ENCODE measurements at places on chromosomes 1 and 21. TPM values are rescaled to one million over a fixed set of nuclear protein-coding genes. Genes with fewer than 3 reads are reported as not detected.

DNA sequence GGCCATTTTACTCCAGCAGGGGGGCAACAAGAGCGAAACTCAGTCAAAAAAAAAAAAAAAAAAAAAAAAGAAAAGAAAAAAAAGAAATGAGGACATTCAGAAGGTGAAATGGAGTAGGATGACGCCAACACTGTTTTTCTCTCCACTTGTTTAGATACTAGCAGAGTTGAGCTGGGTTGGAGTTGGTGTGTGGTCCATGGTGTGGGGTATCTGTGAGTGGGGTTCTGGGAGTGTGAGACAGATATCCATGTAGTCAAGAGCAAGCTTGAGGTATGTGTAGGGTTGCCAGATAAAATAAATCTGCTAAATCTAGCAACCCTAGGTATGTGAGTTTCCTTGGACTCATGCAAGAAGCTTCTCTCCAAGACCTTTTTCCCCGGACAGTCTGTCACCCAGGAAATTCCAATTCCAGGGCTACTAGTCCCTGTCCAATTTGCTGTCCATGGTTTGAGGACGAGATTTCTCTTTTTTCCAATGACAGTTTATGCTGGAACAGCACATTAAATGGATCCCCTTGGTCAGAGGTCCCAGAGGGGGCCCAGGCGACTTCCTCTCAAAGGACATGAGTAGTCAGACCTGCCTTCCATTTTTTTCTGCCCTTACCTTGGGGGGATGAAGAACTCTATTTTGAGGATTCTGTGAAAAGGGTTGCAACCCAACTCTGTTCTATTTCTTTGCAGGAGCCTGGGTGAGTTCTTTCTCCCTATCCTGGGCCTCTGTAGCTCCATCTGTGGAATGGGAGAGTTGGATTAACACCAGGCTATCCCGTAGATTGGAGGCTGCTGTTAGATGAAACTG, 2.1 kb upstream of the FOXD2 start:
- H3K36me3 ChIP-seq, result no peaks in the 10 kb centered on the region
- no peak for DNase-seq

DNA sequence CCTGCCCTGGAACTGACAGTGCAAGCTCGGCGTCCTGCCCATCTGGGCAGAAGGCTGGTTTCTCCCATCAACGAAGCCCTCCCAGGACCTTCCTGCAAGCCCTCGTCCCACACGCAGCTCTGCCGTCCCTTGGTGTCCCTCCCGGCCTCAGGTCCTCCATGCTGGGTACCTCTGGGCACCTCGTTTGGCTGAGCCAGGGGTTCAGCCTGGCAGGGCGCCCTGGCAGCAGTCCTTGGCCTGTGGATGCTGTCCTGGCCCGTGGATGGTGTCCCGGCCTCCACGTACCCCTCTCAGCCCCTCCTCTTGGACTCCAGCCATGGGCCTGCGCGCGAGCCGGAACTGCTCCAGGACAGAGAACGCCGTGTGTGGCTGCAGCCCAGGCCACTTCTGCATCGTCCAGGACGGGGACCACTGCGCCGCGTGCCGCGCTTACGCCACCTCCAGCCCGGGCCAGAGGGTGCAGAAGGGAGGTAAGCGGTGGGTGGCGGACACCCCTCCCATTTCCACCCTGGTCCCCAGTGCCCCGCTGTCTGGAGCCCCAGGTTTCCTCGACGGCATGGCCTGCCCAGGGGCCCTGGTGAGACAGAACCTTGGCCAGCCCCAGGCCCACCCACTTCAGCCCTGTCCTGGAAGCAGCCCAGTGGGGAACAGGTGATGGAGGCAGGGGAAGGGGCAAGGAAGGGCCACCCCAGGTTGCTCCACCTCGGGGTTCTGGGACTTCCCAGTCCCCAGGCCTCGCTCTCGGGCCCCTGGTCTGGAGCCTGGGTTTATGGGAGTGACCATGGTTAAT, 3.5 kb downstream of the TNFRSF14 start:
- no peaks in the 10 kb centered on the region for H3K4me1 ChIP-seq
- H3K27me3 ChIP-seq, result no peaks in the 10 kb centered on the region
- DNase-seq, result no peak
- H3K36me3 ChIP-seq, result no peaks in the 10 kb centered on the region

Gene SIK1
- polyA plus RNA-seq, result 48.6 TPM

DNA sequence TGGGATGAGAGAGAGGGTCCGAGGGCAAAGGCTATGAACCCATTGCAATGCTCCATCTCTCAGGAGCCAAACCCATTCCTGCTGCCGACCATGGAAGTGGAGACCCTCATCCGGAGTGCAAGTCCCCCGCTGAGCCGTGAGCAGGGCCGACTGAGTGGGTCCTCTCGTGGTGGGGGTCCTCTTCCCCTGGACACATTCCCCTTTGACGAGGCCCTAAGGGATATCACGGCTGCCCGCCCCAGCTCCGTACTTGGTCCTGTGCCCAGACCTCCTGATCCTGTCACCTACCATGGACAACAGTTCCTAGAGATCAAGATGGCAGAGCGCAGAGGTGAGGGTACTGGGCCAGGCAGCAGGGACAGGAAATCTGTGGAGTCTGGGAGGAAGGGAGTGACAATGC, 11.0 kb downstream of the HYI start:
- H3K27ac ChIP-seq, result no peak overlapping the region
- H3K27me3 ChIP-seq, result no peaks in the 10 kb centered on the region
- H3K4me1 ChIP-seq, result no peaks in the 10 kb centered on the region
- no peak overlapping the region for H3K4me3 ChIP-seq

GRCh38 chr1:208943291-208943690, 640.2 kb upstream of the CAMK1G start:
- H3K4me3 ChIP-seq, result no peak overlapping the region
- H3K4me1 ChIP-seq, result no peaks in the 10 kb centered on the region
- no peak for DNase-seq
- no peak overlapping the region for H3K27ac ChIP-seq
- no peaks in the 10 kb centered on the region for H3K36me3 ChIP-seq
- no peaks in the 10 kb centered on the region for H3K27me3 ChIP-seq

Gene FMO4
- 3.2 TPM for polyA plus RNA-seq

Gene NT5C1A
- polyA plus RNA-seq, result 0.34 TPM

Data from pancreas (tissue), 10 donors.